Esophagus squamous epithelium (tissue), 5 donors: ENCODE measurements at places on chromosomes 2 and 18.

DNA sequence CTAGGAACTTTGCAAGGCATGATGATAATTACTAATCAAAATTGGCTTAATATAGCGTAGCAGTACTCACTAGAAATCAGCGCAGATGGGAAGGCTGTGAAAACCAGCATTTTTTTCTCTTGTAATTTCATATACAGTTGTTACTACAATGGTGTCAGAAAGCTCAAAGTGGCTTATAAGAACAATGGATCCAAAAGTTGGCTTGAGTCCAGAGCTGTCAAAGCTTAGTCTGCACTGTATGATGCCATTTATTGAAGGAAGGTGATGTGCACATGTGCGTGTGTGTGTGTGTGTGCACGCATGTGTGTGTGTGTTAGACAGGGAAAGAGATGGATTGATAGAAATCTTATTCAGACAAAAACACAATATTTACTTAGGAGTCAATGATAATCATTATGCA is 341.3 kb downstream of the TGIF1 start:
- no peak for DNase-seq

- DNase-seq = no peak
Measured at GRCh38 chr2:120904830-120905234, 169.2 kb downstream of the GLI2 start.

GRCh38 chr2:34853646-34854045 is 1254.5 kb upstream of the FAM98A start:
- no peak for DNase-seq

GRCh38 chr2:152426801-152427200 is 91.8 kb downstream of the FMNL2 start:
- no peak for DNase-seq

- DNase-seq = no peak
Measured at GRCh38 chr2:120936476-120937334, 201.0 kb downstream of the GLI2 start.

- no peak for DNase-seq
Measured at GRCh38 chr2:68237404-68237803, 14.9 kb downstream of the PPP3R1 start.

GRCh38 chr2:181698223-181698622 is 17.9 kb upstream of the NEUROD1 start:
- DNase-seq = no peak

DNA sequence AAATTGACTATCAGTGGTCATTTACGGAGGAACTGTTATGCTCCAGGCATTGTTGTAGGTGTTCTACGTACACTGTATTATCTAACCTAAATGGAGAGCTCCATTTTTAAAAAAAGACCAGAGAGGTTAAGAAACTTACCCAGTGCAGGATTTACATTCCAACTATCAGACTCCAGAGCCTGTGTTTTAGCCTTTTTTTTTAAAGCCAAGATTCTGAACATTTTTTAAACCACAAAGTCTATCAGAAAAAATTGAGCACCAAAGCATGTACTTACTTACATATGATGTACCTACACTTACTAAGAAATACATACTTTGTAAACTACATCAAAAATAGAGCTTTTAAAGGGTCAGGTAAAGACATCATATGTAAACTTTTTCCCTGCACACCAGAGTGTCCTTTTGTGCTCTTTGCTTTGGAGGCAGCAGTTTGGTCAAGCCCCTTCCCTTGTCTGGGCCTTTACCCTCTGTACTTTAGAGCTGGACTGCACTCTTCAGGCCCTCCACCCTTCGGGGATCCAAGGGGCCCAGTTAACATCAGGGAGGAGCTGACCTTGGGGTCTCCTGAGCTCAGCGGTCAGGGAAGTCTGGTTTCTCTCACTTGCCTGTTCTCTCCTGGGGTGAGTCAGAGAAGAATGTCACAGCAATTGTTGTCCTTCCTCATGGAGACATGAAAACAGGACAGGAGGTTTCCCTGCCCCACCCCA is 58.4 kb downstream of the ITGB1BP1 start:
- no peak for DNase-seq

- no peak for DNase-seq
Measured at GRCh38 chr2:223566396-223566795, 35.8 kb downstream of the SCG2 start.

- DNase-seq = no peak
Measured at GRCh38 chr2:42931818-42932195, 139.4 kb upstream of the HAAO start.

DNA sequence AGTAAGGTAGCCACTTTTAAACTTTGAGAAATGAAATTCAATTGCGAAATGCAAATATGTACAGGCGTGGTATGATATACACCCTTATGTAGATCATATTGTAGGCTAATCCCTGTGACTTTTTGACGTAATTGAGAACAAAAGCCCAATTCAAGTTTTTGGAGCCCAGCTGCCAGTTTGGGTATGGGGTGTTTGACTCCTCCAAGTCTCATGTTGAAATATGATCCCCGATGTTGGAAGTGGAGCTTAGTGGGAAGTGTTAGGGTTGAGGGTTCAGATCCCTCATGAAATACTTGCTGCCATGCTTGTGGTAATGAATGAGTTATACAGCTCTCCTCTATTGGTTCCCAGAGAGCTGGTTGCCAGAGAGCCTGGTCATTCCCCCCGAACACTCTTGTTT is 1666.8 kb downstream of the SUCLG1 start:
- DNase-seq = no peak

GRCh38 chr2:234411793-234412192 is 85.1 kb downstream of the ARL4C start:
- no peak for DNase-seq

DNA sequence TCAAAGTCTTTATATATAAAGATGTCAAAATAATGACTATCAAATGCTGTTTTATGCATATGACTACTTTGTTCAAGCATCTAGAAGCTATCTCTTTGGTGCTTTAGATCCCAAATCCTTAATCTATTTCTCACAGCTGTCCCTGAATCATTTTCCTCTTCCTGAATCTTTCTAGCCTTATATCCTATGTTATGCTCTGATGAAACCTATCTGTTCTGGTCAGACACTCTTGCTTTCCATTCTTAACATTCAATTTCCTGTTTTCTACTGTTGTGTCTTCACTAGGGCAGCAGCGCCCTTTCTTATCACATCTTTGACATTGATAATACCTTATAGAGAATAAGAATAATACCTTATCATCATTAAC is 6.3 kb upstream of the PARD3B start:
- no peak for DNase-seq

DNA sequence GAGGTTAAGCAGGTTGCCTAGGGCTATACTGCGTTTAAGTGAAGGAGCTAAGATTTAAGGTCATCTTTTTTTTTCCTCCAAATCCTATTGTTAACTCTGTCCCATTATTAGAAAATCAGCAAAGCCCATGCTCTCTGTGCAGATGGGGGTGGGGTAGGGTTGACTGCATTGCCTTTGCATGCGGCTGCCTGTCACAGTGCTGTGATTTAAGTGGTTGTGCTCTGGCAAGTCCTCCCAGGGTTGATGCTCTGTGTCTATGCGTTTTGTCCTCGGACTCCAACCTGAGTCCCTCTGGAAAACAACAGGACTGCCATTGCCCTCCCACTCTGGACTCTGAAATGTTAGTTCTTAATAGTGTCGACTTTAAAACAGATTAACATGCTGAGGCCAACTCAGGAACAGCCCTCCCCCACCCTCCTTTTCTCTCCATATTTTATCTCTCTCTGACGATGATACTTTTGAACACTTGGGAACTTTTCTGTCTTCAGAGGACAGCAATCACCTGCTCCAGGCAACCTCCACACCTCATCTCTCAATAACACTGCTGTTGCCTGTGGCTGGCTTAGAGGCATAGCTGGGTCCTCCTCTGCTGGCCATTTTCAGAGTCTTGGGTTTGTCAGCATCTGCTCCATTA is 5.8 kb downstream of the FHOD3 start:
- DNase-seq = no peak

- DNase-seq = no peak
Measured at GRCh38 chr2:37549598-37549997, 121.8 kb downstream of the CDC42EP3 start.

- no peak for DNase-seq
Measured at GRCh38 chr2:28995765-28996750, 15.0 kb downstream of the TOGARAM2 start.

DNA sequence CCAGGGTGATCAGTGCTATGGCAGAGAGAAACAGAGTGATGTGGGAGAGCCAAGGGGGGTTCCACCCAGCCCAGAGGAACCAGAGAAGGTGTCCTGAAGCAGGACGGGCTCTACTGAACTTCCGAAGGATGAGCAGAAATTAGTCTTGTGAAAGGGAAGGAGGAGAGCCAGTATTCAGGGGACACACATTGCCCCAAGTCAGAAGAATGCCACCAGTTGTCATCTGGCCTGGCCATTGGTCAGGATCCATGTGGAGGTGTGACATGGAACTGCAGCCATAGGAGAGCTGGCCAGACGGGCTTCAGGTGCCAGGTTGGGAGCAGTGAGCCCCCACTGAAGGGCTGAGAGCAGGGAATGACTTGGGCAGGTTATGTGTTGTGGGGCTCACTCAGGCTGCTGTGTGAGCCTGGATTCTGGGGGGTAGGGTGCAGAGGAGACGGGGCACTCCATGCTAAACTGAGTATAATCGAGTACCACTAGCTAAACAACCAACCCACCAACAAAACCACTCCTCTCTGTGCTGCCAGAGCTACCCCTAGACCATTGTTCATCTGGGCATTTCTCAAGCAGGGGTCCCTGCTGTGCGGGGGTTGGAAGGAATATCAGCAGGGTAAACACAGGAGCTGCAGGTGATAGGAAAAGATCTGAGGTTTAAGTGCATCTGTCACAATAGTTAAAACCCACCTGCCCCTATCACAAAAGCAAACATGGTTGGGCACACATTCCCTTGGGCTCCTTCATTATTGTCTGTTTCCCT is 25.3 kb downstream of the MARCO start:
- DNase-seq = no peak

- DNase-seq = no peak
Measured at GRCh38 chr2:58899692-58900091, 658.6 kb upstream of the FANCL start.

DNA sequence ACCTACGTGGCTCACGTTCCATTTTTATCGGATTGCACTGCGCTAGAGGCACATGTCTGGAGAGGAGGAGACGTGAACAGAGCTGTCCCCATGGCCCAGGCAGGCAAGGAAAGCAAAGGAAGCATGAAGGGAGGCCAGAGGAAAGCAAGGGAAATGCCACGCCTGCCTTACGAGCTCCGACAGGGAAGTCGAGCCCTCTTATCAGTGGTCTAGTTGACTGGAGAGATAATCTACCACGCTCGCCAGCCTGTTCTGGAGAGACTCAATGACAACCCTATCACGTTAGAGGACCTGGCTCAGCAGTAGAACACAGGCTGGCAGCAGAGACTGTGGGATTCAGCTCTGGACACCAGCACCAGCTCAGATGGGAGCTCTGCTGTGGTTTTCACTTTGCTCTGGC is 202.6 kb upstream of the ID2 start:
- DNase-seq = no peak

DNA sequence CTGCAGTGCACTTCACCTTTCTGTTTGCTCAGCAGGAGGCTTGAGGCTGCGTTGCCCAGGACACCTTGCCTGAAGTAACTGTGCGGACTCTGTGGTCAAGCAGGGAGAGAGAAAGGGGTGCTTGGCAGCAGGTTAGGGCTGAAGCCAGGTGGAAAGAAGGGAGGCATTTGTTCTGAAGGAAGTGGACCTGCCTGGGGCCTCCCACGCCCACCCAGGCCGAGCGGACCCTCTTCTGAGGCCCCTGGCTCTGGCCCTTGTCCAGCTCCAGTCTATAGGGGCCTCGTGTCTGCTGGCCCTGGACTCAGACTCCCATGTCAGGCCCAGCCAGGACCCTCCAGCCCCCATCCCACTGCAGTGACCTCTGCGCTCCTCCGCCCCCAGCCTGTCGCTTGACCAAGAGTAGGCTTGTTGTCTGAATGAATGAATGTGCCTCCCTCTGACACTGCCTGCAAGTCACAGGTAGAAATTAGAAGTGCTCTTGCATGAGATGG is 2.5 kb downstream of the SNED1 start:
- DNase-seq = no peak

DNA sequence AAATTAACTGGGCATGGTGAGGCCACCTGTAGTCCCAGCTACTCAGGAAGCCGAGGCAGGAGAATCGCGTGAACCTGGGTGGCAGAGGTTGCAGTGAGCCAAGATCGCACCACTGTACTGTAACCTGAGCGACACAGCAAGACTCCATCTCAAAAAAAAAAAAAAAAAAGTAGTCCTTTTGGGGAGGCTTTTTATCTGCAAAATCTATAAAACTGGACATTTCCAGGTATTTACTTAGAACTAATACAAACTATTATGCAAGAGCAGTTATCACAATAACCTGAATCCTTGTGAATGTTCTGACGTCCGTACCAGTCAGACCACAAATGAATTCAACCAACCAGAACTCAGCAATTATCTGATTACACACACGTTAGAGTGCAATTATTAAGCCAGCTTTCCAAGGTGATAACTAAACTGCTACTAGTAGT is 8.8 kb upstream of the RAPH1 start:
- DNase-seq = no peak

DNA sequence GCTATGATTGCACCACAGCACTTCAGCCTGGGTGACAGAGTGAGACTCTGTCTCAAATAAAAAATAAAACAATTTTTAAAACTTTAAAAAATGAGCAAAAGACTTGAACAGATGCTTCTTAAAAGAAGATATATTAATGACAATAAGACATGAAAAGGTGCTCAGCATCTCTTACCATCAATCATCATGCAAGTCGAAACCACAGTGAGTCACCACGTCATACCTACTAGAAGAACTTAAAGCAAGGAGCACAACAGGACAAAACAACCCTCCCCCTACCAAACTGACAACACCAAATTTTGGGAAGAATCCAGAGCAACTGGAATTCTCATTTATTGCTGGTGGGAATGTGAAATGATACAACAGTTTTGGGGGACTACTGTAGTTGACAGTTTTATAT is 251.6 kb downstream of the BCL2 start:
- DNase-seq = no peak

- no peak for DNase-seq
Measured at GRCh38 chr2:37740164-37740739, 68.8 kb upstream of the CDC42EP3 start.

- no peak for DNase-seq
Measured at GRCh38 chr2:212537726-212538304, 787 bp downstream of the ERBB4 start.

- no peak for DNase-seq
Measured at GRCh38 chr18:56910237-56910636, 236.7 kb upstream of the BOD1L2 start.

DNA sequence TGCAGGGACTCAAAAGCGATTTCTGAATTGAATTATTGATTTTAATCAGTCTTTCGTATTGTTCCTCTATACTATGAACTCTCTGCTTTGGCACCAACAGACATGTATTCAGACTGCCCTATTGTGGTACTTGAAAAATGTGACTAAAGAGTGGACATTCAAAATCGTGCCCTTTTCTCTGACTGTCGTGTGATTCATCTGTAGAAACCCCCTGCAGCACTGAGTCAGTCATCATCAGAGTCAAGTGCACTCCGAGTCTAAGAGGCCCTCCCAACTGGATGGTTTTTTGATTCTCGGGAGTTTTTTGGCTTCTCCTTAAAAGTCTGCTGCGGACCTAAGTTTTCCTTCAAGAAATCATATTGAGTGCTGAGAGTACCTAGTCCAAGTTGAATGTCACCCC is 96.4 kb upstream of the FOSL2 start:
- DNase-seq = no peak

- DNase-seq = no peak
Measured at GRCh38 chr18:63878343-63878742, 9.2 kb upstream of the SERPINB2 start.
